ENCODE measurements at places on chromosomes 12 and 14.

GRCh38 chr12:106455111-106455510 lies 97.6 kb downstream of the POLR3B start:
- no peak for DNase-seq

DNA sequence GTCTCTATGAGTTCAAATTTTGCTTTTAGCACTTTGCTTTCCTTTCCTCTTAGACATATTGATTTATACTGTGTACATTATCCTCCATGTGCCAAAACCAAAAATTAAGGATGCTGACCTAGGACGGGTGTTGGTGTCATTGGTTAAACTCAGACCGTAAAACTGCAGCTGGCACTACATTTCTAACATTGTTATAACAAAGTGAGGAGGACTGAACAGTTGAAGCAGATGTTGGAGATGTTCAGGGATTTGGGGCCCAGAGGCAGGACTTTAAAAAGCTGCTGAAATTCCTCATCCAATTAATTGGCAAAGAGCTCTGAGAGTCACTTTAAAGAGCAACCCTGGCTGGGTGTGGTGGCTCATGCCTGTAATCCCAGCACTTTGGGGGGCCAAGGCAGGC lies 72.4 kb downstream of the TMTC1 start:
- DNase-seq = no peak

- no peak for DNase-seq
Observed at GRCh38 chr14:59123531-59123930, 64.9 kb upstream of the DAAM1 start.

GRCh38 chr12:27003421-27004381 lies 10.5 kb downstream of the TM7SF3 start:
- DNase-seq = no peak

DNA sequence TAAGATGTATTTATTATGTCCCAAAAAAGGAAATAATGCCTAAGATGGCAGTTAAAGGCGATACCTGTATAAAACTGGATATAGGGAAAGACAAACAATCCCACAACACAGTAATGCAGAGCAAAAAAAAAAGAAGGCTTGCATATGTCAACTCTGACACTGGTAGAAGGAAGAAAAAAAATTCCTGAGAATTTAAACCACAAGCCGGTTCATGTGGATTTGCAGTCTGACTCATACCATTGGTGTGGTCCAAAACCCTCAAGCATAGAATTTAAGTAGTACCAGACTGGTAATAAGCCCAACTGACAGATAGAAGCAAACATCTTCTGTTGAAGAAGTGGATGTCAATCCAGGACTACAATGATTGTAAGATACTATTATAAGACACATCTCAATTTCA lies 7.2 kb downstream of the DNAI7 start:
- no peak for DNase-seq

Data from bone marrow (tissue), 2 donors.